Stimulated activated naive B cell treated with anti-CD40 and anti-IgM and Interleukin-4, amounts not matched to agents 10 μg/mL and 1 μg/mL and 100 μg/mL, for 72 hours (primary cell): ENCODE measurements at places on chromosomes 1 and 21.

GRCh38 chr21:40687625-40688024 is 159.3 kb downstream of the DSCAM start:
- DNase-seq = no peak

DNA sequence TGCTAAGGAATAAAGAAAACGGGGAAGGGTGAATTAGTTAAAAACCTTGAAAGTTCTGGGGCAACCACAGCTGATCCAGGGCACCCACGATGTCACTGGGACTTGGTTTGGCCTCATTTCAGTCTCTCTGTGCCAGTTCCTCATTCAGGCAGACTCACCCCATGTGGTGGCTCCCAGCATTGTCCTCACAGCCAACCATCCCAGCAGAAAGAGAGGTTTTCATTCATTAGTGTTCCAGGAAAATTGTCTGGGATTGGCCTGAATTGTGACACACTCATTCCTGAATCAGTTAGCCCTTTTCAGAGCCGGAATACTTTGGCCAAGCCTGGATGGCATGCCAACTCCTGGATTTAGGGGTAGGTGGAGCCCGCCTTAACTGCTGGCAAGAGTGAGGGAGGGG is 367.7 kb downstream of the PRDM2 start:
- DNase-seq = no peak

DNA sequence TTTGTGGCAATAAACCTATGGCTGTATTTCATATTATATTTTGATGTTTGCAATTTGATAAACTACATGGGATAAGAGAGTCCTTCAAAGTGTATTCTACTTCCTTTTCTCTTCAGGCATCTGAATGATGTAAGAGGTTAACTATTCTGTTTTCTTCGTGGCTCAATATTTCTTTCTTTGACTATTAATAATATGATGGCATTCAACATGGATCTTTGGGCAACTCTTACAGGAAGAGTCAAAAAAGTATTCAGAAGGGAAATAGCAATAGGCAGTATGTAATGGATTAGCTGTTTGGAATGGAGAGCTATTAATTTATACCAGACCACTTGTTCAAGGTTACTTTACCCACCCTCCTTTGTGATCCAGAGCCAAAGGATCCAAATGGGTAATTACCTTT is 74.4 kb downstream of the HMCN1 start:
- no peak for DNase-seq

DNA sequence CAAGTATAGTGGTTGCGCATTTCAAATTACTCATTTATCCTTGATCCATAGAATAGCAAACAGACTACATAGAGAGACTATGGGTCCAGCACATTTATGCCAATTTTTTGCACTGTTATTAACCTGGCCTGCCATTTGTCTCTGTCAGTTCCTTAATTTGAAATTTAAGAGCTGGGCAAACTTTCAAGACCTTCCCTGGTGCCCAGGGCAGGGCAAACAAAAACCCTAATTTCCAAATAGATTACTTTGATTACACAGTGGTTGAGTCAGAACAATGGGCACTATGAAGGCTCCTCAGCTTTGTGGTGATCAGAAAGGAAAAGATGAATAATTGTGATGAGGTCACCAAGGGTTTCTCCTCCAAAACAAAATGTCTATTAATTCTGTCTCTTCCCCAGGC is 80.6 kb downstream of the TNFSF18 start:
- DNase-seq = no peak

- no peak for DNase-seq
Observed at GRCh38 chr21:44568667-44569556, 4.6 kb upstream of the KRTAP10-4 start.

DNA sequence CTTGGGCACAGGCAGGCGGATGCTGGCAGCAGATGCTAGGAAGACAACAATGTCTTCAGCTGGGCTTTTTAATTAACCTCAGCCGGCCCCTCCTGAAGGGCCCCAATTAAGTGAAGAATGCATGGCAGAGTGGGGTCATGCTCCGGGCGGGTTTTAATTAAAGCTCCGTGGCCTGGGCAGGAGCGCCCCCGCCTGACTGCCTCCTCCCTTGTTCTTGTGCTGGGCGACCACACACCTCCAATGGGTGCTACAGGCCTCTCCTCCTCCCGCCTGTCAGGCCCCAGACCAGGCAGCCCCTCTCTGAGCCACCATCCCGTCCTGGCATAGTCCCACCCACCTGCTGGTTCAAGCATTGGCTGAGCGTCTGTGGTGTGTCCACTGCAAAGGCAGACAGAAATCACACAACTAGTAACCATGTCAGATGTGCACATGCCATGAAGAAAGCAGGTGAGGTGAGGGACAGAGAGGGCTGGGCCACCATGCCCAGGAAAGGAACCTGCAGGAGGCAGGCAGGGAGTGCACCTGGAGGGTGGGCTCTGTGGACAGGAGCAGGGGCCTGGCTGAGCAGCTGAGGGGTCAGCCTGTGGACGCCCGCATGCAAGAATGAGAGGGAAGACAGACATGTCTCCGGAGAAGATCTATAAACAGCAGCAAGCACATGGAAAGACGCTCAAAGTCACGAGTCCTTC is 8.5 kb upstream of the ARF1 start:
- DNase-seq = no peak

DNA sequence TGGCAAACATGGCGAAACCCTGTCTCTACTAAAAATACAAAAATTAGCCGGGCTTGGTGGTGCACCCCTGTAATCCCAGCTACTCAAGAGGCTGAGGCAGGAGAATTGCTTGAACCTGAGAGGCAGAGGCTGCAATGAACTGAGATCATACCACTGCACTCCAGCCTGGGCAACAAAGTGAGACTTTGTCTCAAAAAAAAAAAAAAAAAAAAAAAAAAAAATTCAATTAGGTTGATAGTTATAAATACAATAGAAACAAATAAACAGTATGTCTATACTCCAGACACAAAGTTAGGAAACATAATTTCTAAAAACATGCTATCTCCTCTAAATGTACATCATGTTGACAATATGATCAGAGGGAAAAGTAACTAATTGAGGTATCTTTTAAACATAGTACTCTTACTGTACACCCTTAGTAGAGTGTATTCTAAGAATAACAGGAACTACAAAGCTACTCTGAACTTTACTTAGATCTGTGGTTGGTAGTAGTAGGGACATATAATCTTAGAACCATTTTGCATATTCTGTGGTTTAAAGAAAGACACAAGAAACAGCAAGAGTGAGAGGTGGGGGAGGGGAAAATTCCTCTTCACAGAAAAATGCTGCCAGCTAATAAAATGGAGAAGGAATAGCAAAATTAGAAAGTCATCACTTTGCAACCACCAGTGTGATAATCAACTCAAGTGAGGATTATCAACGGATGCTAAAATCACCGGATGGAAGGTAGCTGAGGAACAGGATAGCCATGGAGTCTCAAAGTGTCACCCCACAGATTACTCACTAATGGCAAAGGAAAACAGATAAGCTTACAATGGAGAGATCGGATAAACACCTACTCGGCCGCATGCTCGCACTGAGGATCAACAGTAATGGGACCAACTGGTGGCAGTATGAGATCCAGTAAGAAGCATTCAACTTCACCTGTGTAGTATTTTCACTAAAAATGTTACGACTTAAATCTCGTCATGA is 35.0 kb downstream of the MTOR start:
- no peak for DNase-seq

DNA sequence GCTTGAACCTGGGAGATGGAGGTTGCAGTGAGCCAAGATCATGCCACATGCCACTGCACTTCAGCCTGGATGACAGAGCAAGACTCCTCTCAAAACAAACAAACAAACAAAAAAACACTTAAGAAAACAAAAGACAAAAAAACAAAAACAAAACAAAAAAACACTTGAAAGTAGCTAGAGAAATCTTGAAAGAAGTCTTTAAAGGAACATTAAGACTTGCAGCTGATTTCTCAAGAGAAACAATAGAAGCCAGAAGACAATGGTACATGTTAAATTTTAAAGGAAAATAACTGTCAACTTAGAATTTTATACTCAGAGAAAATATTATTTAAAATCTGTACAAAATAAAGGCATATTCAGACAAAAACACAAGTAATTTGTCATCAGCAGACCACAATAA is 71.3 kb downstream of the HLX start:
- DNase-seq = no peak

DNA sequence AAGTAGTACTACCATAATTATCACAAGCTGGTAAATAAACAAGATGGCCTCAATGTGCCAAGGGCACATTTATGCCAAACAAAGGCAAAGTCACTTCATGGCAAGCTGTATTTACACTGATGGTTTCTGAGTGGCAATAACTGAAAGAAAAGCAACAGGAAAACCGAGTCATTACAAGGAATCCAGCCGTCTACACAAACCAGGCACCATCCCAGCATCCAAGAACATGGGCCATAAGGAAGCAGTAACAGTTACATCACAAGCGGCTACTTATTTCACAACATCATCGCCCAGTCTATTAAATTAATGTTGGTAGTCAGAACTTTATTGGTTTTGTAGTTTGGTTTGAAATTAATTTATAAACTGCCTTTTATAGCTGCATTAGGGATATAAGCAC is 214.2 kb downstream of the RERE start:
- DNase-seq = no peak

DNA sequence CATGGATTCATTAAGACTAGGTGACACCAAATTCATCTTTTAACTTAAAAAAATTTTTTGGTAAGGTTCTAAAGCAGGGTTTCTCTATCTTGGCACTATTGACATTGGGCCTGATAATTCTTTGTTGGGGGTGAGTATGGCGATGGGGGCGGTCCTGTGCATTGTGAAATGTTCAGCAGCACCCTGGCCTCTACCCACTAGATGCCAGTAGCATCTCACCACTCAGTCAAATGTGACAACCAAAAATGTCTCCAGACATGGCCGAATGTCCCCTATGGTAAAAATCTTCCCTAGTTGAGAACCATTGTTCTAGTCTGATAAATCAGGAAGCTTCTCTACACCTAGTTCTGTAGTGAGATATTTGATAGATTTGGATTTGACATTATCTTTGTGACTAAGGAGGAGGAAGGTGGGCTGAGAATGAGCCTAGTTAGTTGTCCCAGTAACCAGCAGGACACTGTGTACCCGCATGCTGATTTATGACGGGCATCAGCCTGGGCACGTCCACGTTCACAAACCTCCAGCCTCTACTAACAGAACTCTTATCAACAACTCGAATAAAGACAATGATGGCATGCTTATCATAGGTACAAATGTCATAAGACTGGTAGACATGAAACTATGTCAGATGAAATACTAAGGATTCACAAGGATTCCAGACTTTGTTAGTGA is 104.6 kb downstream of the KCND3 start:
- DNase-seq = no peak

DNA sequence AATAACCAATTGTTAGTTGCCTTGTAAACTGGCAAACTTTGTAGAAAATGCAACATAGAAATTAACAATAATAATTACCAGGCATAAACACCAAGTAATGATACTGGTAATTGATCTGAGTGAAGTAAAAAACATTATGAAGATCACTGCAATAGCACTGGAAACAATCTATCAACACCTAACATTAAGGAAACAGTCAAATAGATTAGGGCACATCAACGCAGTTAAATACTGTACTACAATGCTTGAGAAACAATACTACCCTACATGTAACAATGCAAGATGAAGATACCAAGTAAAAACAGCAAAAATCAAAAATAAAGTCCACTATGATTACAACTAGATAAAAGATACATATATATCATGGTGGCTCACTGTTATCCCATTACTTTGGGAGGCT is 16.6 kb downstream of the SYDE2 start:
- DNase-seq = no peak

- DNase-seq = no peak
Observed at GRCh38 chr1:236163463-236164153, 21.3 kb downstream of the GPR137B start.

GRCh38 chr1:165327538-165327937 is 29.0 kb downstream of the LMX1A start:
- DNase-seq = no peak

- DNase-seq = no peak
Observed at GRCh38 chr21:37686991-37687810, 229.1 kb downstream of the KCNJ6 start.

DNA sequence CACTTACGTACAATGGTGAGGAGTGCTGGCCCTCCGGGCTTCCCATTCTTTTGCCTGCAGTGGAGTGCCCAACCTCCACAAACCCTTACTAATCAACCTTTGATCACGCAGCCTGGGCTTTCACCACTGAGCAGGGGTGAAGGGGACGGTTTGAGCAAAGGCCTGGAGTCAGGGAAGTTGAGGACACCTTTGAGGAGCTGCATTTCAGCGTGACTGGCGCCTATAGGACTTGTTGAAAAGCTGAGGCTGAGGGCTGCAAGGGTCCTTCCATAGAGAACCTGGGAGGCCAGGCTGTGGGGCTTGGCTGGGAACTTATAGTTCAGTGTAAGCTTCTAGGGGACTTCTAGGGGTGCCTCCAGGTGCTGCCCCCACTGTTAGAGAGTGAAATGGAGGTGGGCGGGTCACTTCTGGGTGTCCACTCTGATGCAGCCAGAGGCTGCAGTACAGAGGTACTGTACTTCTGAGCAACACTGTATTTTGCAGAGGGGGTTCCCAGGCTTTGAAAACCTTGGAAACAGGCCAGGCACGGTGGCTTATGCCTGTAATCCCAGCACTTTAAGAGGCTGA is 9.8 kb downstream of the SYTL1 start:
- DNase-seq = no peak

DNA sequence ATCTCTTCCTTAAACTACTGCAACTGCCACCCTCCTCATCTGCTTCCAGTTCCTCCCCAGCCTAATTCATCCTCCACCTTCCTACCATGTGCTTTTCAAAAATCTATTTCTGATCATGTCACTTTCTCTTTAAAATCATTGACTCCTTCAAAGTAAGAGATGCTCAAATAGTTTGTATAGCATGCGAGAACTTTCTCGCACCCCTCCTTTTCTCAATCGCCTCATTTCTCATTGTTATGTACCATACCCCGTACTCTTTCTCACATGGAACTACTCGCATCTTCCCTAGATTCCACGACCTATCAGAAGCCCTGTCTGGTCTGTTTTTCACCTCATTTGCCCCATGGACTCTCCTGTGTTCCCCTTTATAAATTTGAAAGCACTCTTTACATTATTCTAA is 238.2 kb downstream of the NRIP1 start:
- DNase-seq = no peak

DNA sequence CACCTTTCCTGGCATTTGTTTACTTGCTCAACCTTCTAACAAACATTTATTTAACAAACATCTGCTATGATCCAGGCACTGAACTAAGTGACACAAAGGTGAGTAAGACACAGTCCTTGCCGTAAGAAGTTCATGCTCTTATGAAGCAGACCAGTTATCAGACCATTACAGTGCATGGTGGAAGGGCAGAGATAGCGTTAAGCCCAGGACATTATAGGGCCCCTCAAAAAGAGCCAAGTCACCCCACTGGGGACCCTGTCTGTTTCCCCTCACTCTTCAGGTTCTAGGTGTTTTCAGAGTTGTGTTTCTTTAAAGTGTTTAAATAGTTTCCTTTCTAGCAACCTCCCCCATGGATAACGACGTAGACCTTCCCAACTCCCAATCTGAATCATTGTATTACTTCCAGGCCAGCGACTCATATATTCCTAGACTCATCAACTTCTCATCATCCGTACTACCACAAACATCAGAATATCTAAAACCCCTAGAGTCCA is 39.3 kb downstream of the TCP10L start:
- DNase-seq = no peak

DNA sequence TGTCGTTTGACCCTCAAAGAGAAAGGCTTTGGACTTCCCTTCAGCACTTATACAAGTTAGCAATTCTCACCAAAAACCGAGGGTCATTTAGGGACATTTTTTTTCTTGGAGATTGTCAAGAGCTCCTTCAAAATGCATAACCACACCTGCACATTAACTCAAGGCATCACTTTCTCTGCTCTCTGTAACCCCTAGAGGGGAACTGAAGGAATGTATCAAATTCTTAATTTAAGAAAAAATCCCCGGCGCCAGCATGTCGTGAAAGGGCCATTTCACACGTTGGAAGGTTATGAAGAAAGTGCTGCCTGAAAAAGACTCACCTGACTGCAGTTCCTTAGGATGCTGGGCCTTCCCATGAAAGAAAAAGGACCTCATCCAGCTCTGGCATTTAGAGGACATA is 131.6 kb upstream of the ZC3H12A start:
- DNase-seq = no peak
